ENCODE measurements at places on chromosomes 6 and 20.
A peak's percentile ranks its signal among the peaks of the same experiment; 100 is the strongest.

GRCh38 chr6:147507162-147508041 is 1.1 kb upstream of the SAMD5 start:
- DNase-seq: no peak

DNA sequence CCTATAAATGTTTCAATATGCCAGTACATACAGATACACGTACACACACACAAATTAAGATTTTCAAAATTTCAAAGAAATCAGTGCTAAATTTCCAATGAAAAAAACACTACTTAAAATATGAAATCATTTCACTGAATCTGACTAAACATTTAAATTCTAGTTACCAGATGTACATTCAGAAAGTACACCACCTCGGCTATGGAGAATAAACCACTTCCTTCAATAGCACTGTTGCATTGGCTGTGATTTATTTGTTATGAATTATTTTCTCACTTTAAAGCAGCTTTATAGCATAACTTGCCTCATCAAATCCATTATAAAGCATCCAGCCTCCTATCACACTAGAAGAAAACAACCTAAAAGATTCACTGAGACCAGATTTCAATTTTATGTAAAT is 36.6 kb downstream of the HBS1L start:
- DNase-seq: no peak

GRCh38 chr6:73803562-73804241 is 107.7 kb downstream of the CD109 start:
- DNase-seq: no peak

DNA sequence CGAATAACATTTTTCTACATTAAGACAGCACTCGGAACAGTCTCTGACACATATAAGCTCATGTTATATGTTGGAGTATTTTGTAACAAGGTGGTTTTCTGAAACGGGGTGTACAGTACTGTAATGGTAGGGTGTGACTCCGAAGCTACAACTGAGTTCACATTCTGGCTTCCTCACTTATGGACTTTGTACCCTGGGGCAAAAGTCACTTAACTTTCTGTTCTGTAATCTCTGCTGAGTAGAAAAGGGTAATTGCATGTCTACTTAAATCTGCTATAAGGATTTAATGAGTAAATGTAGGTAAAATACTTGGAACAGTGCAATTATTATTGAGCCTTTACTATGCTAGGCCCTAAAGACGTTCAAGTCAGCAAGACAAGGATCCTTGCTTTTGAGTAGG is 4.7 kb upstream of the LTV1 start:
- no peak for DNase-seq

- no peak for DNase-seq
These were observed 339.6 kb downstream of the ARHGAP18 start for GRCh38 chr6:129370268-129370916.

DNA sequence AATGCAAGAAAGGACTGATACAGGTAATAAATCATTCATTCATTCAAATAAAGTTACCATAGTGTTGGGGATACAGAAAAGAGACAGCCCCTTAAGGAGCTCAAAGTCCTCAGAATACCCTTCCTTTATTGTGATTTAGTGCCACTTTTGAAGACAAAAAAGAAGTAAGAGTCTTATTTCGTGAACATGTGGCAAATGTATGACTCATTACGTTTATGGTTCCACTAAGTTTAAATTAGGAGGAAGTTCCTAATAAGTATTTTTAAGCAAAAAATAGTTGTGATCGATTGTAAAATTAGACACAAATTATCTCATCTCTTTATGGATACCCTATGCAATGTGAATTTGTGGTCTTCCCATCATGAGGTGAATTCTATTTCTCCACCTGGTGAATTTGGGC is 38.5 kb upstream of the GCLC start:
- DNase-seq: no peak

DNA sequence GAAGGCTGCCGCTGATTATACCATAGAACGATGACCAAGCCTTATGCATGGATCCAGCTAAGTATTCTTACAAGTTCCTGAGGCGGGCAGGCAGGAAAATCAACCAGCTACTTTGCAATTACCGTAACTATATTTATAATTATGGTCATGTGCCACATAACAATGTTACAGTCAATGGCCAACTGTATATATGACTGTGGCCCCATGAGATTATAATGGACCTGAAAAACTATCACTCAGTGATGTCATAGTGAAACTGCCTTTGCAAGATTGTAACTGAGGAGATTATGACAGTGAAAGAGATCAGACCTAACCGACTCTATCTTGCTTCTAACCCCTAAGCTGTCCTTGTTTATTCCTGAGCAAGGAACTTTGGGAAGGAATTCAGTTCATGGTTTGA is 33.1 kb upstream of the FAM135A start:
- DNase-seq: no peak

DNA sequence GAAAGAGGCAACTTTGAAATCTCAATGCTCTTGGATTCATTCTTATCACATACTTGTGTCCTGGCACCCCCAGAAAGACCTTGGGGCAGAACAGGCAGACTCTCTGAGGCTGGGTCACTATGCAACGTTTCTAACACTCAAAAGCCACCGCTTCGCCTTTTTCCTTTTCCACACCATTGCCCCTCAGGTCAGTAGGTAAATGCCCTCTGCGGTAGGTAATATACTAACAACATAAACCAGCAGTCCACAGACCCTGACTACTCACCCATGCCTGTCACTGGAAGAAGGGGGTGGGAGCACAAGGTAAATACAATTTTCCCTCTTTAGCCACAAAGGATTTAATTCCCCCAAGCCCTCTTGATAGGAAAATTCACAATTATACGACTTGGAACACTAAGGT is 6.5 kb upstream of the SPTLC3 start:
- no peak for DNase-seq

- no peak for DNase-seq
These were observed 14.6 kb upstream of the PHF20 start for GRCh38 chr20:35757098-35757705.

DNA sequence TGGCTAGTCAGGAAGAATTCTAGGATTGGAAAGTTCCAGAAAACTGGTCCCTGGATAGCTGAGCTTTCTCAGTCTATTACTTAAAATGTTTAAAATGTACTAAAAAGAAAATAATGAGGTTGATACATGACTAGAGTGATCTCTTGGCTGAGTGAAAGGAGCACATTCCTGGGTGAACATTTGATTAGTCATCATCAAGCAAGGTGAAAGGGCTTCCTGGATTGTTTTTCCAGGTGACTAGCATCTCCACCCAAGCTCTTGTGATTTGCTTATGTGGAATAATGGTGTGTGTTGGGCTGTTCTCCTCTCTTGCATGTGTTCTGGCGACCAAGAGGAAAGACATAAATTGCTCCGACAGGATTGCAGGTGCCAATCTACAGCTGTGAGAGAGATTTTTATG is 42.9 kb downstream of the PKIB start:
- DNase-seq: no peak

DNA sequence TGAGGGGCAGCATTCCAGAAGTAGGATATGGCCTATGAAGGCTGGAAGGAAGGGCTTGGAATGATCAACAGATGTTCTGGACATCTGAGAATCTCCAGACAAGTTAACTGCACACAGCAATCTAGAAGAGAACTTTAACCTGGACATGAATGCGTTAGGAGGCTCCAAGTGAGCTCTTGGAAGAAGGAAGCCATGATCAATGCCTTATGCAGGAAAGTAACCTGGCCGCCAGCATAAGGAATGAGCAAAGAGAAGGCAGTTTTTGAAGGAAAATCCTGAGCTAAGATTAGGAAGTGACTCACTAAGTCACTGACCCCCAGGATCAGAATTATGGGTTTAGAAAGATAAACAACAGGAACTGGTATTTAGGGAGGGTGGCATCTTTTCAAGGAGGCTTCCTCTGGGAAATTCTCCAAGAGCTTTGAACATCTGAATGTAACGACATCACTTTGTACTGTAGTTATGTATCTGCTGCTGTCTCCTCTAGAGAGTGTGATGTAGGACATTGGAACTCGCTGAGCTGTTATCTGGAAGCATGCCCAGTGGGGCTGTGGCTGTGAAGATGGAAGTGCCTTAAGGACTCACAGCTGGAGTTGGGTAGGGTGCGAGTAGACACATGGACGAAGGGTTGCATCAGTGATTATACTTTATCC is 236.8 kb downstream of the PACRG start:
- no peak for DNase-seq

DNA sequence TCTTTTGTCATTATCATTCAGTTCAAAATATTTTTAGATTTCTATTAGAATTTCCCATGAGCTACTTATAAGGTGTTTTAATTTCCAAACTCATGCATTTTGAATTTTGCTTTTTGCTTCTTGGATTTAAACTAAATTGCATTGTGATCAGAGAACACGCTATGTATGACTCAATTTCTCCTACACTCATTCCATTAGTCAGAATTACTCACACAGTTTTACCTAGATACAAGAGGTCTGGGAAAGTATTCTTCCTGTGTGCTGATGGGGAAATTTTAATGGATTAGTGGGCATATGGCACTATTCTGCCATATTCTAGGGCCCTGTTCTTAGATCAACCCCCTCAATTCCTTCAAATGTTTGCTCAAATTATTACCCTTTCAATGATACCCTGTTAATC is 49.9 kb upstream of the BMP5 start:
- DNase-seq: no peak

- no peak for DNase-seq
These were observed 490 bp downstream of the MMUT start for GRCh38 chr6:49462599-49462926.

DNA sequence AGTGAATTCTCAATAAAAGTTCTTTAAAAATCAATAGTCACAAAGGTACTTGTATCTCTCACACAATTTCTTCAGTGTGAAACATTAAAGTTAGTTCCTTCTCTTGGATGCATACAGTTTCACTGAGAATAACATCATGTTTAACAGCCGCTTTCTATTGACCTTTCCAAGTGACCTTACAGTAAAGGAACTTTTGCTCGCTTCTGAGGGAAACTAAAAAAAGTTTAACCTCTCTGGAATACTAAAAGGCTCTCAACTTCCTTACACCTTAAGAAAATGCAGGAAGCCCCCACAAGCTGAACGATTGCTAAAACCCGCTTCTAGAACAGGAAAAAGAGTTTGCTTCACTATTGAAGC is 1.3 kb downstream of the RRAGD start:
- DNase-seq: no peak

DNA sequence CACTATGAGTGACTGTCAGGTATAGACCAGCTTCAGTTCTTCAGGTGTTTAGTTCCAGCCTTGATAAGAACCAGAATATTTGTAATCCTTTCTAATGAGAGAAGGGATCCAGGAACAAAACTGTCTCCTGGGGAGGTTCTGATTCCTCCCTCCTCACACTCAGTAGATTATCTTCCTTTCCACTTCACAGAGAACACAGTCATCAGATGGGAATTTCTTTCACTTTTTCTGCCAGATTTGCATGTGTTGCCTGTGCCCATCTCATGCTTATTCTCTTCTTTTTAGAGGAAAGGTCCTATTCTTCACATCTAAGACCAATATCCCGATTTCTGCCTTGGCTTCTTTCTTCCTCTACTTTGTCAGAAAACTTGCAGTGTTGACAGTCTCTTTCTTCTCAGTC is 50.8 kb downstream of the CD109 start:
- no peak for DNase-seq

- DNase-seq: no peak
These were observed 761 bp upstream of the DNMT3B start for GRCh38 chr20:32761417-32761830.

DNA sequence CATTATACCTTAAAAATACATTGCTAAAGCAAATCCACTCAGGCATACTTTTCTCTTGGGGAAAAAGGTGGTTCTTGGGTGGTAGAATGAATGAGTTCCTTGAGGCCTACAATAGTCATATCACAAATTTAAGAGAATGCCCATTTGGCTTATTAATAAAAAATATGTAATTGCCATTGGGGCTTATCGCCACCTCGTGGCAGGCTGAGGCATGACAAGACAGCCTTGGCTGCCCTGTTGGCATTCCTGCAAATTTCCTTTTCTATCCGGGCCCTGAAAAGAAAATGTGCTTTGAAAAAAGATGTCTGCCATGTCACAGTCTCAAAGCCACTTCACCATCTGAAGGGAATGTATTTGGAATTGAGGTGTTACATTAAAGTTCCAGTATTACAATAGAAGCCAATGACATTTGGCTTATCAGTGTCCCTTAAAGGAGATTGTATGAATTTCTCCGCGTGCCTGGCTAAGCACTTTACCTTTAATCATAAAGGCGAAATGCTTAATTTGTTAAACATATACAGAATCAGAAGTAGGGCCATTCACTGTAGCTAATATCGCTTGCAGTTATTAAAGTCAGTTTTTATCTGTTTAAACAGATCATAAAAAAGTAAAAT is 188.3 kb upstream of the ZFP64 start:
- DNase-seq: no peak

- DNase-seq: no peak
These were observed 24.5 kb downstream of the PSMG4 start for GRCh38 chr6:3283241-3283640.

DNA sequence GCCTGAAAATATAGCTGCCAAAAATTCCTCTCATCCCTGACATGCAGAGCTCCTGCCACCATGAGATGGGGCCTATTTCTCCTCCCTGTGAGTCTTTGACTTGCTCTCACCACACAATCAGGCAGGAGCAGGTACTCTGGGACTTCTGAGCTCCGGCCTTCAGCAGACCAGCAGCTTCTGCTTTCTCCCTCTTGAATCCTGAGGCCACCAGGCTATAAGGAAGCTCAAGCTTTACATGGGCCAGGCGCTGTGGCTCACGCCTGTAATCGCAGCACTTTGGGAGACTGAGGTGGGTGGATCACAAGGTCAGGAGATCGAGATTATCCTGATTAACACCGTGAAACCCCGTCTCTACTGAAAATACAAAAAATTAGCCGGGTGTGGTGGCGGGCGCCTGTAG is 238.7 kb upstream of the RREB1 start:
- DNase-seq: no peak

GRCh38 chr20:51562332-51563173 is 20.0 kb upstream of the NFATC2 start:
- DNase-seq: peak; percentile 28

DNA sequence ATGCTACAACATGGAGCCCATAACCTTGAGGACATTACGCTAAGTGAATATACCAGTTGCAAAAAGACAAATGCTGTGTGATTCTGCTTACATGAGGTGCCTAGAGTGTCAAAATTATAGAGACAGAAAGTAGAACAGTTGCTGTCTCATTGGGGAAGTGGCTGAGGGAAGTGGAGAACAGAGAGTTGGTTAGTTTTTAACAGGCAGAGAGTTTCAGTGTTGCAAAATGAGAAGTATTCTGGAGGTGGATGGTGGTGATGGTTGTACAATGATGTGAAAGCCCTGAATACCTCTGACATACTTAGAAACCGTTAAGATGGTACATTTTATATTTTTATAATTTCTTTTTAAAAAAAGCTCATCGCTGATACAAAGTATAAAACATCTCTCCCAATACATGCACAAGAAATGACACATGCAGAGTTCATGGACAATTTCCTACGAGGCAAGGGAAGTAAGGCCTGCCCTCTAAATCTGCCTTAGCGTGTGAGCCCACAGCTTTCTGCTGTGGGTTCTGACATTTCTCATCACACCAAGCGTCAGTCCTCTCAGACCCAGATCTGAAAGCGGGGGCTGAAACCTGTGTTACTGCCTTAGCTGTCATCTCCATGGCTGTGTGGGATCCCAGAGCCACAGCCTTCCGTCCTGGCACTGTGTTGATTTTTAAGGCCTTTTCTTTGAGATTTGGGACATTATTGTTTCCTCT is 126.0 kb downstream of the RNASET2 start:
- DNase-seq: no peak

- no peak for DNase-seq
These were observed 19.0 kb upstream of the ADGRF4 start for GRCh38 chr6:47679322-47679906.

- no peak for DNase-seq
These were observed 42.0 kb downstream of the STK35 start for GRCh38 chr20:2143594-2143993.
